ENCODE measurements at places on chromosomes 1 and 21. TPM values are rescaled to one million over a fixed set of nuclear protein-coding genes. Genes with fewer than 3 reads are reported as not detected.
A peak's percentile ranks its signal among the peaks of the same experiment; 100 is the strongest.

The OR2L8 gene
- not detected for total RNA-seq

The KRTAP10-6 gene
- not detected for total RNA-seq

The KCNJ9 gene
- total RNA-seq: not detected

The RBM11 gene
- not detected for total RNA-seq

The AKR7A3 gene
- total RNA-seq: 1.5 TPM

The G0S2 gene
- total RNA-seq: not detected

The SPRR2G gene
- not detected for total RNA-seq

The KLF17 gene
- total RNA-seq: not detected

The GPR25 gene
- total RNA-seq: not detected

The MAP3K21 gene
- total RNA-seq: not detected

GRCh38 chr1:101236516-101237228, at the start of gene S1PR1:
S1PR1 (plus strand) TSS chr1:101237019; CDS start chr1:101238985, 1,966 bp downstream.
- H3K27ac ChIP-seq: no peak within 1 kb of the TSS
- H3K4me1 ChIP-seq: peaks cover 30% of the 10 kb centered on the region
- no peaks in the 10 kb centered on the region for H3K36me3 ChIP-seq

GRCh38 chr1:1947493-1947892, 28.4 kb upstream of the TMEM52 start:
- peaks cover 2% of the 10 kb centered on the region for H3K4me1 ChIP-seq
- peaks cover 28% of the 10 kb centered on the region for H3K27me3 ChIP-seq
- no peak for DNase-seq
- H3K27ac ChIP-seq: no peak overlapping the region

- H3K4me3 ChIP-seq: no peak overlapping the region
- no peak for DNase-seq
- no peaks in the 10 kb centered on the region for H3K4me1 ChIP-seq
- H3K36me3 ChIP-seq: peaks cover 14% of the 10 kb centered on the region
Observed at GRCh38 chr1:61370177-61370912, 288.0 kb downstream of the NFIA start.

DNA sequence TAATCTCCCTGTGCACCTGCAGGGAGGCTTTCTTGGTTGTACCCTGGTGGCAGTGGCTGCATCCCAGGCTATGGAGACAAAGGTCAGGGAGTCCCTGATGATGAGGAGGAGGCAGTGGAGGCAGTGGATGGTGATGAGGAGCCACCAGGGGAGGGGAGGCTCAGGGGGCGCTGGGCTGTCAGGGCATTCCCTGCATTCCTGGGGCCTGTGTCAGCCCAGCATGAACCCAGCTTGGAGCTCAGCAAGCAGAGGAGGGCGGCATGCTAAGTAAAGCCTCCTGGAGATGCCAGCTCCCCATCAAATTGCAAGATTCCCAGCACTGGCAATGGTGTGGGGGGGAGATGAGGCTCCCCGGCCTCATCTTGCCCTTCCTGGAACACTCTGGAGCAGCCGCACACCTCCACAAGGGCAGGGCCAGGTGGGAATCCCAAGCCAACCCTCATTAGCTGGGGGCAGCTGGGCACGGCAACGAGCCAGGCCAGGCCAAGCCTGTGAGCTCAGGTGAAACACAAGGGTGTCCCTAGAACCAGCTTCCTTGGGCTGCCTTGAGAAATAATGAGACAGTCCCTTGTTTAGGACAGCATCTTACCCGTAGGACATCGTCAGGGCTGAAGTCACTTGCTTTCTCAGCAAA, 469.5 kb downstream of the MATN1 start:
- no peak overlapping the region for H3K4me3 ChIP-seq
- H3K36me3 ChIP-seq: no peaks in the 10 kb centered on the region
- no peak overlapping the region for H3K27ac ChIP-seq
- no peak for DNase-seq
- H3K27me3 ChIP-seq: no peaks in the 10 kb centered on the region
- H3K4me1 ChIP-seq: peaks cover 2% of the 10 kb centered on the region

DNA sequence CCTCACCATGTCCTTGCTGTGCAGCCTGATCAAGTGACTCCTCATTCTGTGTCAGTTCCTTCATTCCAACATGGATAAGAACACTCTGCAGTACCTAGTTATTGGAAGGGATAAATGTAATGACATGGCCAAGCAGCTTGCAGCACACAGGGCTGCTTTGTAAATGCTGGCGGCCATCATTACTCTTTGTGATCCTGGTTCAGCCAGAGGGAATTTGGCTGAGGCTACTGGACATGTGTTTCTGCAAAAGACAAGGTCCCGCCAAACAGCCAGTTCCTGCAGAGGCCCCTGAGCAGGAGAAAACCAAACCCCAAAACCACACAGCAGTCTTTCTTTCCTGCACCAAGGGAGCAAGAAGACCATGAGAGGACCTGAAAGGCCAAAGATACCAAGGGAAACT, 495.8 kb downstream of the AJAP1 start:
- H3K27me3 ChIP-seq: no peaks in the 10 kb centered on the region
- no peaks in the 10 kb centered on the region for H3K4me1 ChIP-seq

DNA sequence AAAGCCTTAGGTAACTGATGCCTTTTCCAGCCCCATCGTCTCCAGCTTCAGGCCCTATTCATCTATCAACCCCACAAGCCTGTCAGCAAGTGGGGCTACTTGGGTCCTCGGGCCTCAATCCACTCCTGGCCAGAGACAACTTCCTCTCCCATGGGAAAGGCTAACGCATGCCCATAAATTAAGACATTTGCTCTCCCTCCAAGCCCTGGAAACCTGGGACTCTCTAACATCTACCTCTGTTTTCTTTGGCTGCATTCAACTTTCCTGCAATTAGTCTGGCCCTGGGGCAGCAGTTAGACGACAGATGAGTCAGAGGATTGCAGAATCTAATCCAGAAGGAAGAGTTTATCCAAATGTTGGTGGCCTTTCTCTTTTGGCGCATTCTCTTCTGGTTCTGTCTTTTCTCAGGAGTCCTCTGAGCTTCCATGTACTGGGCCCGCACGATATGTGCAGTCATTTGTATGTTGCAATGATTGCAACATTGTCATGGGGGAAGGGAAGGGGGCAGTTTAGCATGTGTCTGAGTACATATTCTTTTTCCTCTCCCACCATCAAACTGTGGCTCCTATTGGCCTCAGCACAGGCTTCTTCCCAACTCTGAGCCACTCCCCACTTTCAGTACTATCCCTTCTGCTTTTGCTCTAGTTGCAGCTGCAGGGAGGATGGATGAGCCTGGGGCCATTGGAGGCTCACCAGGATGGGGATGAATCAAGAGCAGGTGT, 54.4 kb downstream of the NAV1 start:
- H3K4me3 ChIP-seq: no peak overlapping the region
- peak overlapping the region; percentile 76 for H3K27ac ChIP-seq
- no peak for DNase-seq
- H3K27me3 ChIP-seq: no peaks in the 10 kb centered on the region
- H3K4me1 ChIP-seq: peaks cover 24% of the 10 kb centered on the region

- no peak overlapping the region for H3K27ac ChIP-seq
- peaks cover 8% of the 10 kb centered on the region for H3K4me1 ChIP-seq
- peaks cover 13% of the 10 kb centered on the region for H3K36me3 ChIP-seq
- no peak for DNase-seq
- no peaks in the 10 kb centered on the region for H3K27me3 ChIP-seq
Observed at GRCh38 chr1:116006486-116006964, 30.2 kb downstream of the SLC22A15 start.

DNA sequence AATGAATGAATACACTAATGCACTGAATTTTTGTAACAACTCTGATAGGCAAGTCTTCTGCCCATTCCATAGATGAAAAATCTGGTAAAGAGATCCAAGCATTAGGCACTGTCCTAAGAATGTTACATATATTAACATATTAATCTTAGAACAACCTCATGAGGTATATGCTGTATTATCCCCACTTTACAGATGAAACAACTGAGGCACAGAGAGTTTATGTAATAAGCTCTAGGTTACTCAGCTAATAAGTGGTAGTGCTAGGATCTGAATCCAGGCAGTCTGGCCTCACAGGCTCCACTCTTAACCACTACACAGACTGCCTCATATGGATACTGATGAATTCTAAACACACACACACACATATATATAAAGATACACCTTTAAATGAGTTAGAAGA, 52.8 kb downstream of the TRAF5 start:
- peaks cover 31% of the 10 kb centered on the region for H3K4me1 ChIP-seq
- no peak for DNase-seq
- H3K36me3 ChIP-seq: peaks cover 15% of the 10 kb centered on the region
- no peak overlapping the region for H3K4me3 ChIP-seq
- H3K27me3 ChIP-seq: no peaks in the 10 kb centered on the region
- H3K27ac ChIP-seq: no peak overlapping the region

DNA sequence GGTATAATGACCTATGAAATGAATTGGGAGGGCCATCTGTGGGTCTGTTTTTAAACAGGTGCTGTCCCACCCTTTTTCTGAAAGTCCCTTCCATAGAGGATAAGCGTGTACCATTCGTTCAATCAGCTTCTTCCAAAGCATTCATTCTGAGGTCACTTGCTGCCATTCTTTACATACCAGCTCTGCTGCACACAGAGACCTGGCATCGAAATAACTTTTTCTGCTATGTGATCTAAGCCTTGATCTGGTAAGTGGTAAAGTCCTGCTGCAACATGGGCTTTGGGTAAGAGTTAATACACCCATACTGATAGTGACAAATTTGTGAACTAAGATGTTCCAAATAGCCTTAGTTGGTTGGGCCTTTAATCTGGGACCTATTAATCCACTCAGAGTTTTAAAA, 38.9 kb downstream of the DR1 start:
- peaks cover 5% of the 10 kb centered on the region for H3K4me1 ChIP-seq
- H3K27me3 ChIP-seq: no peaks in the 10 kb centered on the region
- H3K27ac ChIP-seq: no peak overlapping the region
- no peak for DNase-seq

DNA sequence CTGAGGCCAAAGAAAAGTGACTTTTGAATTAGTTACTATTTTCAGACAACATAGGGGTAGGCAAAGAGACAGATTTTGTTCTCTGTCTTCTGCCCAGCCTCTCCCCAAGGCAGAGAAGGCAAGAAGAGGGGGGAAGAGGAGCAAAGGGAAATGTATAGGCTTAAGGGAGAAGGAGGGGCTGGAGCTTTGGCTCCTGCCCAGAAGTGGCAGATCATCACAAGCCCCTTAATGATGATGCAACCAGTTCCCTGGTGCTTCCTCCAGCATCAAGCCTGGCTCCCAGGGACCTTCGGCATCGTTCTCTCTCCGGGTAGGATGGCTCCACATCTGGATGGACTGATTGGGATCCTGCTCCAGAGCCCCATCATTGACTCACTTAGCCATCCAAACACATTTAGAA, 112.8 kb downstream of the KCND3 start:
- H3K4me3 ChIP-seq: no peak overlapping the region
- no peaks in the 10 kb centered on the region for H3K4me1 ChIP-seq
- no peak overlapping the region for H3K27ac ChIP-seq
- no peaks in the 10 kb centered on the region for H3K27me3 ChIP-seq
- H3K36me3 ChIP-seq: no peaks in the 10 kb centered on the region
- DNase-seq: no peak

GRCh38 chr1:113975211-113975895, 3.9 kb upstream of the OLFML3 start:
- peaks cover 53% of the 10 kb centered on the region for H3K4me1 ChIP-seq
- no peaks in the 10 kb centered on the region for H3K27me3 ChIP-seq
- H3K4me3 ChIP-seq: no peak overlapping the region
- peaks cover 23% of the 10 kb centered on the region for H3K36me3 ChIP-seq
- H3K27ac ChIP-seq: peak overlapping the region; percentile 42

DNA sequence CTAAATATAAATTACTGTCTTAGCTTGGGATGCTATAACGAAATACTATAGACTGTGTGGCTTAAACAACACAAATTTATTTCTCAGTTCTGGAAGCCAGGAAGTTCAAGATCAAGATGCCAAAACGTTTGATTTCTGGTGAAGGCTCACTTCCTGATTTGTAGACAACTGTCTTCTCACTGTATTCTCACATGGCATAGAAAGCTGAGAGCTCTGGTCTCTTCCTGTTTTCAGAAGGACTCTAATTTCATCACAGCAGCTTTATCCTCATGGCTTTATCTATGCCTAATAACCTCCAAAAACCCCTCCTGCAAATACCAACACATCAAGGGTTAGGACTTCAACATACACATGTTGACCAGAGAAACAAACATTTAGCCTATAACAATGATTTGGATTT, 1795.5 kb downstream of the MRPL39 start:
- no peak overlapping the region for H3K4me3 ChIP-seq
- DNase-seq: no peak
- H3K27ac ChIP-seq: no peak overlapping the region
- no peaks in the 10 kb centered on the region for H3K36me3 ChIP-seq
- no peaks in the 10 kb centered on the region for H3K4me1 ChIP-seq

GRCh38 chr1:116166655-116167054, 55.5 kb downstream of the MAB21L3 start:
- H3K4me3 ChIP-seq: no peak overlapping the region
- no peak overlapping the region for H3K27ac ChIP-seq
- H3K36me3 ChIP-seq: no peaks in the 10 kb centered on the region
- peaks cover 5% of the 10 kb centered on the region for H3K4me1 ChIP-seq
- DNase-seq: no peak
- peaks cover 51% of the 10 kb centered on the region for H3K27me3 ChIP-seq

GRCh38 chr1:60090655-60091054, 17.1 kb upstream of the C1orf87 start:
- DNase-seq: no peak
- H3K4me3 ChIP-seq: no peak overlapping the region
- H3K36me3 ChIP-seq: peaks cover under 1% of the 10 kb centered on the region
- H3K4me1 ChIP-seq: peaks cover 3% of the 10 kb centered on the region

- no peak overlapping the region for H3K27ac ChIP-seq
- DNase-seq: no peak
- peaks cover 5% of the 10 kb centered on the region for H3K4me1 ChIP-seq
- no peak overlapping the region for H3K4me3 ChIP-seq
Observed at GRCh38 chr1:111602302-111602701, 17.3 kb upstream of the RAP1A start.

DNA sequence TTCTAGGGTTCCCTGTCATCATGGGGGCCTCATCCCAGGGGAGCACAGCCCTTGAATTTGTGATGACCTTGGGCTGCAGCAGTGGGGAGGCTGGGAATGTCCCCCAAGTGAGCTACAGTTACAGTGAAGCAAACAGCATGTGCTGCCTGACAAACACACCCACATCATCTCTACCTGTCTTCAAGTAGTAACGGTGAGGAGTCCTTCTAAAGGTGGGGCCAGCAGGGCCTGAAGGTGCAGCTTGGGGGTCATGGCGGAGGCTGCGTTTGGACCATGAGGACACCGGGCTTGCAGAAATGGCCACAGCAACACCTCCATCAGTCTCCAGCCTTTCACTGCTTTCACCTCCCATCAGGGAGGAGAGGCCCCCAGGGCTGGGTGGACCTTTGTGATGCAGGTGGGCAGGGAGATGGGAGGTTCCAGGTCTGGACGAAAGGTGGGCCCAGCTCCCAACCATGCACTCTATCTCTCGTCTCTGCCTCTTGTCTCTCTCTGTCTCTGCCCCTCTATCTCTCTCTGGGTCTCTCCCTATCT, 55.7 kb downstream of the WNT9A start:
- no peaks in the 10 kb centered on the region for H3K36me3 ChIP-seq
- peak; percentile 73 for DNase-seq
- H3K27me3 ChIP-seq: no peaks in the 10 kb centered on the region
- H3K27ac ChIP-seq: peak overlapping the region; percentile 50

GRCh38 chr1:163652441-163652840, 330.7 kb downstream of the NUF2 start:
- no peak overlapping the region for H3K27ac ChIP-seq
- no peaks in the 10 kb centered on the region for H3K4me1 ChIP-seq
- no peak for DNase-seq
- no peak overlapping the region for H3K4me3 ChIP-seq
- H3K27me3 ChIP-seq: no peaks in the 10 kb centered on the region
- no peaks in the 10 kb centered on the region for H3K36me3 ChIP-seq
